ENCODE measurements at places on chromosomes 4 and X.

- no peak for DNase-seq
These were observed 82.8 kb downstream of the LIMCH1 start for GRCh38 chr4:41620594-41621256.

DNA sequence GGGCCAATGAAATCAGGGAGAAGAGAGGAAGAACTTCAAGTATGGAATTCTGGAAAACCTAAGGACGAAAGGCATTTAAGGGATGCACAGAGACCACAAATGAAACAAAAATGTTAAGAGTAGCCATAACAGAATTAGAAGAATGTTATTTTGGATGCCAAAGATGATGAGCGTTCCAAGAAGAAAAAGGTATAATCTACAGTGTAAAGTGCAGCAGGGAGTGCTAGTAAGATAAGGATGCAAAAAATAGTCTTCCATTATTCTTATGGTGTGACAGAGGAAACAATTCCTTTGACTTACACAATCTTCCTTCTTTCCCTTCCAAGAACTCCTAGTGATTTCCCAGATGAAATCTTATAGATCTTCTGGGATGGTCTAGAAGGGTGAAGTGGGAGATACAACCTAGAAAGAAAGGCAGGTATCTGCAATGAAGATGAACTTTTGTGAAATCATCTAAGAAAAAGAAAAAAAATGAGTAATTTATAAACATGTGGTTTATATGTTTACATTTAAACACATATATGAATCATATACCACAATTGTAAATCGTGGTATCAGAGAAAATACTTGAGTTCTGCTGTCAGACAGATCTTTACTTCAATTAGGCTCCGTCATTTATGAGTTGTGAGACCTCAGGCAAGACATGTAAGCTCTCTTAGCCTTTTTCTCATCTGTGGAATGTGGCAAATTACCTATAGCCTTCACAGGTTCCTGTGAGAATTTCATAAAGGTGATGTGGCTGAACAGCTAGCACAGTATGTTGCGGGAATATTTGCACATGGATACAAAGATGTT is 8.1 kb downstream of the MORF4L2 start:
- DNase-seq, result no peak

DNA sequence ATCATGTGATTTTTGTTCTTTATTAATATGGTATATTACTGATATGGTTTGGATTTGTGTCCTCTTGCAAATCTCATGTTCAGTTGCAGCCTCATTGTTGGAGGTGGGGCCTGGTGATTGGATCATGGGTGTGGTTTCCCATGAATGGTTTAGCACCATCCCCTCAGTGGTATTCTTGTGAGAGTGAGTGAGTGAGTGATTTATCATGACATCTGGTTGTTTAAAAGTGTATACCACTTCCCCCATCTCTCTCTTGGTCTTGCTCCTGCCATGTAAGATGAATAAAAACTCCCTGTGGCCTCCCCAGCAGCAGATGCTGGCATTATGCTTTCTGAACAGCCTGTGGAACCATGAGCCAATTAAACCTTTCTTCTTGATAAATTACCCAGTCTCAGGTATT is 111.5 kb downstream of the TAB3 start:
- DNase-seq, result no peak

- peak; percentile 1 for DNase-seq
These were observed at the start of gene EOLA1 for GRCh38 chrX:149540621-149541520. TSS of gene EOLA1 (plus strand) at chrX:149541012. CDS start at chrX:149545631, 4,619 bp downstream.

GRCh38 chr4:151304226-151304625 is 21.2 kb downstream of the SH3D19 start:
- no peak for DNase-seq

DNA sequence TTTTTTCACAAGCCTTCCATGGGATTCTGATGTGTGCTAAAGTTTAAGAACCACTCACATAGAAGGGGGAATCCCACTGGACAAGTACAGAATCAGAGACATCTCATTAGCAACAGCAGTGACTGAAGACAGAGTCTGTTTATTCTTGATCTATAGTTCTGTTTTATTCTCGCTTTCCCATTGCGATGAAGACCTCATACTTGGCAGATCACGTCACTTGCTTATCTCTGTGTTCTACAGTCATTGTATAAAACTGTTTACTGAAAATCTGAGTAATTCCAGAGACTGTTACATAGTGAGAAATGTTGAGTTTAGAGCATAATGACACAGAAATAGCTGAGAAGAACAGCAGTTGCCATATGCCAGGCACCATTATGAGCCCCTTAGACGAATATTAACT is 185.5 kb downstream of the PTTG2 start:
- no peak for DNase-seq
